ENCODE measurements at places on chromosomes 4 and X.
A peak's percentile ranks its signal among the peaks of the same experiment; 100 is the strongest.

GRCh38 chrX:124229374-124229773 is 103.1 kb upstream of the TEX13D start:
- no peak for DNase-seq

- DNase-seq: peak; percentile 67
Measured at GRCh38 chr4:42371305-42372252, 25.7 kb upstream of the SHISA3 start.

DNA sequence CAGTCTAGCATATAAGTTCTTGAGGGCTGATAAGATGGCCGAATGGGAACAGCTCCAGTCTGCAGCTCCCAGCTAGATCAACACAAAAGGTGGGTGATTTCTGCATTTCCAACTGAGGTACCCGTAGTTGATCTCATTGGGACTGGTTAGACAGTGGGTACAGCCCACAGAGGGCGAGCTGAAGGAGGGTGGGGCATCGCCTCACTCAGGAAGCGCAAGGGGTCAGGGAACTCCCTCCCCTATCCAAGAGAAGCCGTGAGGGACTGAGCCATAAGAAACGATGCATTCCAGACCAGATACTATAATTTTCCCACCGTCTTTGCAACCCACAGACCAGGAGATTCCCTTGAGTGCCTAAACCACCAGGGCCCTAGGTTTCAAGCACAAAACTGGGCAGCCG is 109.0 kb downstream of the RPS6KA6 start:
- DNase-seq: no peak

DNA sequence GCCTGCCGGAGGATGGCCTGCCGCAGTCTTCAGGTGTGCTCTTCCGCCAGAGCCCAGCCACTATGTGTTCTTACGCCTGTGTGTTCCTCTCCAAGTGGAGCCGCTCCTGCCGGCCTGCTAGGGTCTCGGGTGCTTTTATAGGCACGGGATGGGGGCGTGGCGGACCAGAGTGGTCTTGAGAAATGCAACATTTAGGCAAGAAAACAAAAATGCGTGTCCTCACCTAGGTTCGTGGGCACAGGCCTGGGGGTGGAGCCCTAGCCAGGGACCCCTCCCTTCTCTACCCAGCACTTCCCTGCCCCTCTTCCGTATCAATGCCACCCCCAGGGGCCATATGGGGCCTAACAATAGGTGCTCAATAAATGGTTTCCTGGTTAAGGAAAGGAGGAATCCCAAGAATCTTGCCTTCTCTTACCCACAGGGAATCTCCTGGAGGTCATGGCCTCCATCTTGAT is 34.4 kb upstream of the LRBA start:
- no peak for DNase-seq

DNA sequence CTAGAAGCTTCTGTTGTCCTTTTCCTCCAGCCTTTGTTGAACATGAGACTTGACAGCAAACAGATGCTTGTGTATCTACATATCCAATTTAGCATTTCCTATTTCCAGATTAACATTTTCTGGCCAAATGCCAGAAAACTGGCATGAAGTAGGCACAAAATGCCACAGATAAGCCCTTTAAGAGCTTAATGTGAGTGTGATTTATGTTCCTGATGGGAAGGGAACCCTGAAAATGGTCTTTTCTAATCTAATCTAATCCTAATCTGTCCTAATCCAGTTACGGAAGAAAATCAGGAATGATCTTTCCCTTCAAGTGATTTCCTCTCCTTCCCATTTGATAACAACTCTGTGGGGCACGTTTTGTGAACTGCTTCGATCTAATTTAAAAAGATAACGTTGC is 133.0 kb upstream of the C1QTNF7 start:
- DNase-seq: no peak

DNA sequence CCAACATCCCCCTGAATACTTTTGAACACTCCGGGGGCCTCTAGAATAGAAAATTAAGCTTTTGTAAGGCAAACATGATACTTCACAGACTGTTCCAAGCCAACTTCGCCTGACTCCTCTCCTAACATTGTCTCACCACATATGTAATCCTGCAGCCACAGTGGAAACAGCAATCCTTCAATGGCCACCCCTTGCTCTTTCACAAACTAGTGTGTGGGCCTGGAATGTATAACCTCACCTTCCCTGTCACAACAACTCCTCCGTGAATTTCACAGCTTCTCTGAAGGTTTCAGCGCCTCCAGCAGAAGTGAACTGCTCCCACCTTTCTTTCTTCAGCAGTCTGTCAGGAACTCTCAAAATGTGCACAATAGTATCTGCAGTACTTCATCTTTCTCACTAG is 185.1 kb downstream of the ADGRL3 start:
- no peak for DNase-seq

GRCh38 chrX:39675619-39676018 is 422.1 kb downstream of the BCOR start:
- no peak for DNase-seq

- no peak for DNase-seq
Measured at GRCh38 chrX:12118134-12118533, 20.1 kb upstream of the FRMPD4 start.

DNA sequence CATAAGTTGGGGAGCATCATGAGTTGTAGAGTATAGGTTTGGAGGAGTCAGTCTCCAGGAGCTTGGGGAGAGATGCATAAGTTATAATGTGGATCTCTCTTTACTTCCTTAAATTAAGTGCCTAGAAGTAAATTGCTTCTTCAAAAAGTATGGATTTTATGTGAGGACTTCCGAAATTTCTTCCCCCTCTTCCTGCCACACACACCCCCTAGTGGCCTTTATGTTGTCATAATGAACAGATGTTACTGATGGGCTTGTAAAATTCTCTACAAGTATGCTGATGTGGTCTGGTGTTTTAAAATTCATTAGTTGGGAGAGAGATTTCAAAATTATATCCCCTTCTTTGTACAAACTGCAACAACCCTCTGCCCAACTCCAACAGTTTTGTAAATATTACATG is 2.3 kb upstream of the METTL14 start:
- DNase-seq: peak; percentile 38

DNA sequence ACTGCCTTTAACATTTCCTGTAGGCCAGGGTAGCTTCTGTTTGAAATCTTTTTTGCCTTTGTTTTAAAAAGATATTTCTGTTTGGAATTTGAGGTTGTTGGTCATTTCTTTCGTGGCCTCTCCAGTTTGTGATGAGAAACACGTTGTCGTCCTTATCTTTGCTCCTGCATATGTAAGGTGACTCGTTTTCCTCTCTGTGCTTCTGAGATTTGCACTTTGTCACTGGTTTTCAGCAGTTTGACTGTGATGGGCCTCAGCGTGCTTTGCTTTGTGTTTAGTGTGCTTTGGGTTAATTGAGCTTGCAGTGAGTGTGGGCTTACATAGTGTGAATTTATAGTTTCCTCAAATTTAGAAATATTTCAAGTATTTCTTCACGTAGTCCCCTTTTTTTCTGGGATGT is 81.5 kb downstream of the FAM193A start:
- DNase-seq: no peak

- peak; percentile 74 for DNase-seq
Measured at GRCh38 chr4:40976343-40976742, 226.6 kb downstream of the NSUN7 start.

DNA sequence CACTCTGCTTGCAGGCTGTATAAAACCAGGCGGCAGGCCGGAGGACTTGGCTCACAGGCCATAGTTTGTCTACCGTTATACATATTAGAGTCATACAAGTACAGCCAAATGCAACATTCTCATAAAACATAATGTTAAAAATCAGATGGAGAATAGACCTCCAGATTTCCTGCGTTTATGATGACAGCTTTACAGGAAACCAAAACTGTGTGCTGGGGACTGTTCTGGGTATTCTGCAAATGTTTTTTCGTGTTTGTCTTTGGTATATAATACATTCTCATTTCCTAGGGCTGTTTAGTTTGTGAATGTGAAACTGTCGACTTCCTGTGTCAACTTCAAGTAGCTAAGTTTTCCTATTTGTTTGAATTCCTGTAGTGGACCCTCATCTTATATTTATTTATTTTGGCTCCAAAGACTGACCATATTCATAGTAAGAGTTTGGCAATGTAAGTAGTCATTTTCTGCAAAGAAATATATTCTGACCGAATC is 79.5 kb upstream of the FAM9C start:
- no peak for DNase-seq

DNA sequence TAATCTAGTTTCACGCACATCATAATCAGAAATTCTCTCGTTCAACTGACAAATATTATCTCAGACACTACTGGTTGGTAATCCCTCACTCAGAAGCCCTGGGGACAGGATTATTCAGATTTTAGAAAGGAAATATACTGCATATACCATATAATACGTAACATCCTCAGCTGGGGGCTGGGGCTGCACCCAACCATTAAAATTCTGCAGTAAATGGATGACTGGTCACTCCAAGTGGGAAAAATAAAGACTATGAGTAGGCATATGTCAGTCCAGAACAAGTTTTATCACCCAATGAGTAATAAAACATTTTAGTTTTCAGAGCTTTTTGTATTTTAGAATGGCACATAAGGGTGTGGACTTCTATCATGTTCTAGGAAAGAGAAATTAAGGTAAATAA is 121.7 kb upstream of the MAP3K15 start:
- DNase-seq: no peak

GRCh38 chr4:110025718-110026117 is 113.0 kb downstream of the EGF start:
- no peak for DNase-seq

DNA sequence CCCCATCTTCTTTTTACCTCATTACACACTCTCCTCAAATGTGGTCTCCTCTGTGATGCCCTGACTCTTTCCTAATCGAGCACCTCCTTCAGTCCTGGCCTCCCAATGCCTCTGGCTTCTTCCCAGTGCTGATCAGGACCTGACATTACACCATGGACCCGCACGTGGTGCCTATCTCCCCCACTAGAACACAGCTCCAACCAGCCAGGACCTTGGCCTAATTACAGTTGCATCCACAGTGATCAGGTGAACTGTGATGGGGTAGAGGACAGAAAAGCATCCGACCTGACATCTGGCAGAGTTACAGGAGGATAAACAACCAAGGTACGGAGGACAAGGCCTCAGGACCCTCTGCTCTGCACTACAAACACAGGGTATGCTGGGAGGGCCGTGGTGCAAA is 12.4 kb downstream of the LYAR start:
- DNase-seq: no peak

DNA sequence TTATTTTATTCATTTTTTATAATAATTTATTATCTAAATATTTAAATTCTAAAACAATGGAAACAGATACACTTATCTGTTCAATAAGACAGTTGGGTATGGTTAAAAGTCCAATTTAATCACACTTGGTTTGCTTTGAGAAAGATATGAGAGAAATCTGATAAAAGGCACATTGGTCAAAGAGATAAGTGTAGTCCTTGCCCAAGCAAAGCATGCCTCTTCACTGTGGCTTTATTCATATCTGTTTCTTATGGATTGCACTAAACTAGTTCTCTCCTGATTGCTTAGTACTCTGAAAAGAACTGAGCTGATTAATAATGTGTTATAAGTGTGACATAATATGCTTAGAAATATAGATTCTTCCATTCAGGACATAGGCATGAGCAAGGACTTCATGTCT is 39.8 kb downstream of the CXCL1 start:
- no peak for DNase-seq

GRCh38 chrX:1598876-1599790 is 7.7 kb downstream of the AKAP17A start:
- no peak for DNase-seq

DNA sequence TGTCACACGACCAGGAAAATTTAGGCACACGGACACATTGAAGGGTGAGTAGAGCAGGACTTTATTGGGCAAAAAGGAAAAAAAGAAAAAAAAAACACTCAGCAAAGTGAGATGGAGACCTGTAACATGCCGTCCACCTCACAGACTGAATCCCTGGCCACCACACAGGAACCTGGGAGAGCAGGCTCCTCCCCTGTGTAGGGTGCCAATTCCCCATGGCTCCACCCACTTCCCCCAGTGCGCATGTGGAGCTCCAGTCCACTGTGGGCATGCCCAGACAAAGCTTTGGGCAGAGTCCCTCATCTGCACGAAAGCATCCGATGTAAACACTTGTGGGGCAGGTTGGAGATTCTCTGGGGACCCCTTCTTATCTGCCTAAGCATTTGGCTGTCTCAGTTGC is 23.6 kb upstream of the CBR4 start:
- DNase-seq: peak; percentile 86

DNA sequence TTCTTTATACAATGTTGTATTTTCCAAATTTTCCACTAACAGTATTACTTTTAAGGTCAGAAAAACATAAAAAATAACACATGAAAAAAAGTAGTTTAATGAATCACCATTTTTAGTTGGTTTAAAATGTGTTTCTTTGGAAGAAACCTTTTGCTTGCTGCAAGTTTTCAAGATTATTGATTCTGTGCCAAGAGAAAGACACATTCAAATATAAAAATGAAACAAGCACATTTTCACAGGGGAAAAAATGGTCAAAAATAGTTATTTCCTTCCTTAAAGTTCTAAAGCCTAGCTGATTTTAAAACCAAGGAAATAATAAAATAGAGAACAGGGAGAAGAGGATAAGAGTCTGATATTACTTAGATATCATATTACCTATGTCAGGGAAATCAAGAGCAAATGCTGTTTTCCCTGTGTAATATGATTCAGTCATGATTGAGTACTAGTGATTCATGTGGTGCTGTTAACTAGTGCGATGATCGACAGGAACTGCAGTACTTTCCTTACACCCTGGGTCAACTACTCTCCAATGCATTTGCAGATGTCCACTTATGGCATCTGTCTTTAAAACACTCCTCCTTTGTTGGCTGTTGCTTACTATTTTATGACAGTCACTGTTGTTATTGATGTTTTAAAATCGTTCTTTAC is 103.8 kb downstream of the CAMK2D start:
- peak; percentile 81 for DNase-seq

GRCh38 chr4:184437565-184438265 is 36.6 kb downstream of the IRF2 start:
- DNase-seq: no peak

DNA sequence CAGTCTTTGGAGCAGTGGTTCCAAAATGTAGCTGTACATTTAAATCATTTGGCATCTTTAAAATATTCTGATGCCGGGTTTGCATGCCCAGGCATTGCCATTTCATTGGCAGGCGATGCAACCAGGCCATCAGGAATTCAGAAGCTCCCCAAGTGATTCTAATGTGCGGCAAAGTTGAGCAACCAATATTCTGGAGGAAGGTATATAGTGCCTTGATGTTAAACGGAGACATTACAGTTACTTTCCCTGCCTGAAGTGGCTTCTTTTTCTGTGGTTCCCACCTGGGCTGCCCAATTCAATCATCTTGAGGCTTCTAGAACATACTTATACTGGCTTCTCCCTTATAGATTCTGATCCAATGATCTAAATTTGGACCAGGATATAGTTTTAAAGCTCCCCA is 68.7 kb upstream of the PGM2 start:
- peak; percentile 69 for DNase-seq

- DNase-seq: no peak
Measured at GRCh38 chr4:6782846-6783110, 251 bp downstream of the KIAA0232 start.

GRCh38 chr4:14149176-14150053 is 521.9 kb upstream of the BOD1L1 start:
- DNase-seq: no peak

- peak; percentile 85 for DNase-seq
Measured at GRCh38 chr4:150176547-150176946, 98.3 kb downstream of the DCLK2 start.

GRCh38 chr4:82599336-82599735 is 37.5 kb upstream of the TMEM150C start:
- DNase-seq: peak; percentile 15

All from epithelial cell of esophagus (primary cell).